NCI-H774 (cell line): ENCODE measurements at places on chromosomes 2 and 18.

DNA sequence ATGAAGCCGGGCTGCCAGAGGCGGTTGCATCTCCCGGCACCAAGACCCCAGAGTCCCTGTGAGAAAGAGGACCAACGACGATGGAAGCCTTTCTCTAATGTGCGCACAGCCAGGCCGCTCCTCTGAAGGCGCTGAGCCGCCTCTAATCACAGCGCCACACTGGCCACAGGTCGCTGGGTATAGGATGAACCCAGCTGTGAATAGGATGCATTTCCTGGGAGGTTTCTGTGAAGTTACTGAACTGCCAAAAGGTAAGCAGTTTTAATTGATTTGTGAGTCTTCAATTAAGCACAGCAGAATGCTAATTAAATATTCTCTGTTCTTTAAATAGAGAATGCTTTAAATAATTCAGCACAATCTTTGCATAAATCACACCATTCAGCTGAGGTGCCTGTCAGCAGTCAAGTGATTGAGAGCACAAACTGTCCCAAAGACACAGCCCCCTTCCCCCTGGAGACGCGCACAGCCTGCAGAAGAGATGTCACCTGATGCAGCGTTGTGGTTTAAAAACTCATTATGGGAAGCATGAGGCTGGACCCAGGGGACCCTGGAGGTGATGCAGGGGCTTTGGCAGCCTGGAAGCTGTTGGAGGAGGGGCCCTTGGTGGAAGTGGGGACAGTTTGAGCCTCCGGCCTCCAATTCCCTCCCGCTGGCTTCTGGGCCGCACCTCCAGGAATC, 98.1 kb downstream of the RTP5 start:
- DNase-seq, result no peak

- no peak for DNase-seq
These were observed 678.3 kb upstream of the NRXN1 start for GRCh38 chr2:51710222-51710621.

DNA sequence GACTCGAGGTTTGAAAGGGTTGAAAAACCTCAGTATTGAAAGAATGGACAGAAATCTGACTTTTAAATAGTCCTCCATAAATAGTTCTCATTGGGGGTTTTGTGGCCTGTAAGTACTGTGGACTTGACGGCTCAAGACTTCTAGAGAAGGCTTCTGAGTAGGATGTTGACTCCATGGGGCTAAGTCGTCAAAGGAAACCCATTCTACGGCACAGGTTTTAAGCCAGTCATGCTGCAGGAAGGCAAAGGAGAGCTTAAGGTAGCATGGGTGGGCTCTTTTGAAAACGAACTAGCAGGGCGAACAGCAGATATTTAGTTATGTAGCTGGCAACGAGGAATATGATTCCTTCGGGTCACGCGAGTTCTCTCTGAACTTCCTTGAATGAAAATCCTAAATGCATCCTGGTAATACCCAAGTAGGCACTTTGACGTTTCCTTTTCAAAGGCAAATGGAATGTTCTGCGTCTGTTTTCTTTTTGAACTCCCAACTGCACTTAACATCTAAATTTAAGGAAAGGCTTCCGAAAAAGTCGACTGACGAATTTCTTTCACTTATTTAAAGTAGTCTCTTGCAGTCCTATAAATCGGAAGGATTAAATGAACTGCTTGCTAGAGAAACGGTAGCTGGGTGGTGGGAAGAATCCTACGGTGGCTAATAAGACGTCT, 1.1 kb upstream of the NEDD4L start:
- no peak for DNase-seq

GRCh38 chr2:26347286-26347865, 787 bp upstream of the ADGRF3 start:
- no peak for DNase-seq

DNA sequence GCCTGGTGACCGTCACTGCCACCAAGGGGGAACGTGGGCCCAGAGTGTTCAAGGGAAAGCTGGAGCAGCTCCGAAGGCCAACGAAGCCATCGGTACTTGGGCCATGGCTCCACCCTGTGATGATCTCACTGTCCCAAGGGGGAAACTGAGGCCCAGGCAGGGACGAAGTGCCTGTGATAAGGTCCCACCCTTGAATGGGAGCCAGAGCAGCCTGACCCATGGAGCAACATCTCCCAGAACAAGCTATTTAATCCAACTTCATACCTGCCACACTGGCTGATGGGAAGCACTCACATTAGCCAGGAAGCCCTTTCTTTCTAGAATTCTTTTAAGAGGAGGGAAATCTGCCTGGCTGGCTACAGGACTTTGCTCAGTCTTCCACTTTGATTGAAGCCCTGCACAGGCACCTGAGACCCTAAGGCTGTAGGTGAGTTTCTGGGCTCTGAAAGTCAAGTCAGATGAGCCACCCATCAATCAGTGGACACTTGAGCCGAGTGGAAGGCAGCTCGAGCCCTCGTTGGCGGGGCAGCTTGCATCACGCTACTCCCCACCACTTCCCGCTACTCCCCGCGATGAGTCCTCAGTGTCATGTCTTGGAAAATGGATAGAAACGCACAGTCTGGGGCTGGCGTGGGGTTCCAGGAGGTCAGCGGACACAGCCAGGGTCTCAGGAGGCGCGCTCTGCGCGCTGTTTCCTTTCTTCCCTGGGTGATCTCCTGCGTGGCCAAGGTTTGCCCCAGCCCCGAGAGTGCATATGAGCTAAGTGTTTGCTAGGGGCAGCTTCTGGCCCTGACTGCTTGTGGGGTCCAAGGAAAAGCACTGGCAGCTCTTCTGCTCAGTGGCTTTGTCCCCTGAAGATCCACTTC, 2.5 kb upstream of the HS6ST1 start:
- DNase-seq, result no peak

GRCh38 chr18:79494936-79495335, 99.2 kb downstream of the NFATC1 start:
- no peak for DNase-seq

DNA sequence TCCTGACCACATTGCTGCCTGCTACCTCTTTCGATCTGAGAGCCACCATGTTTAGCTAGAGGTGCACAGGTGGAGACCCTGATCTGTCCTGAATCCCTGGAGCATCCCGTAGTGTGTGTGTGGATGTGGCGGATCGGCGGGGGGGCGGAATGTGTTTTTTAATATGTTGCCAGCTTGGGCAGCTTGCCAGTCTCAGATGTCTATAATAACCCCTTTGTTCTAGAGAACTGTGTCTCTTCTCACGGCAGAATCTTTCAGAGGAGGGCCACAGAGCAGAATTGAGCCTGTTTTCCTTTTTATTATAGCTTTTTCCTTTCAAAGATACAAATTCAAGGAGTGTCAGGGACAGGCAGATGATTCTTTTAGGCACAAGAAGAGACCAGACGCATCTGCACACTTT, 934.1 kb upstream of the KLHL29 start:
- DNase-seq, result no peak

DNA sequence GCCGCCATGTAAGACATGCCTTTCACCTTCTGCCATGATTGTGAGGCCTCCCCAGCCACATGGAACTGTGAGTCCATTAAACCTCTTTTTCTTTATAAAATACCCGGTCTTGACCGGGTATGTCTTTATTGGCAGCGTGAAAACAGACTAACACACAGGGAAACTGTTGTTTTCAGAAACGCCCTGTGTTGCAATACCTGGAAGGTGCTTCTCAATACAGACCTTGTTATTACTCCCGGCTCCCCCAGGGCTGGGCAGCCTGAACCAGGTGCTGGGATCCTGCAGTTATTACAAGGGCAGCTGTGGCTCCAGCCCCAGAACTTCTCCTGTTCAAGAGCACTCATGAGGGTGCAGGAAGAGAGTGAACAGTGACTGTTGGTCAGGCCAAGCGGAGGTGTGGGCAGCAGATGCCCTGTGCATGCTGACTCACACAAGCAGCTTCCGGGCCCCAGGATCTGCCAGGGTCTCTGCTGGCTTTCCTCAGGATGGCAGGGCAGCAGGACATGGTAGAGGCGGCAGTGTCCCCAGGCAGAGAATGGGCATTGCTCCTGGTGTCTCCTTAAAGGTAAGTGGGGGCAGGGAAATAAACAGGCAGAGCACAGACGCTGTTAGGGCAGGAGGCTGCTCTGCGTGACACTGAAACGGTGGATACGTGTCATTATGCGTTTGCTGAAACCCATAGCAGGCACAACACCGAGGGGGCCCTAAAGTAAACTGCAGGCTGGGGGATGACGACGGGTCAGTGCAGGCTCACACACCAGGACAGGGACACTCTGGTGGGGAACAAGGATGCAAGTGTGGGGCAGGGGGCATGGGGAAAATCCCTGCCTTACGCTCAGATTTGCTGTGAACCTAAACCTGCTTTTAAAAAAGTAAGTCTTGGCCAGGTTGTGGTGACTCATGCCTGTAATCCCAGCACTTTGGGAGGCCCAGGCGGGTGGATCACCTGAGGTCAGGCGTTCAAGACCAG, 89.1 kb downstream of the NDUFA10 start:
- DNase-seq, result no peak
